ENCODE measurements at places on chromosomes 1 and 21.

DNA sequence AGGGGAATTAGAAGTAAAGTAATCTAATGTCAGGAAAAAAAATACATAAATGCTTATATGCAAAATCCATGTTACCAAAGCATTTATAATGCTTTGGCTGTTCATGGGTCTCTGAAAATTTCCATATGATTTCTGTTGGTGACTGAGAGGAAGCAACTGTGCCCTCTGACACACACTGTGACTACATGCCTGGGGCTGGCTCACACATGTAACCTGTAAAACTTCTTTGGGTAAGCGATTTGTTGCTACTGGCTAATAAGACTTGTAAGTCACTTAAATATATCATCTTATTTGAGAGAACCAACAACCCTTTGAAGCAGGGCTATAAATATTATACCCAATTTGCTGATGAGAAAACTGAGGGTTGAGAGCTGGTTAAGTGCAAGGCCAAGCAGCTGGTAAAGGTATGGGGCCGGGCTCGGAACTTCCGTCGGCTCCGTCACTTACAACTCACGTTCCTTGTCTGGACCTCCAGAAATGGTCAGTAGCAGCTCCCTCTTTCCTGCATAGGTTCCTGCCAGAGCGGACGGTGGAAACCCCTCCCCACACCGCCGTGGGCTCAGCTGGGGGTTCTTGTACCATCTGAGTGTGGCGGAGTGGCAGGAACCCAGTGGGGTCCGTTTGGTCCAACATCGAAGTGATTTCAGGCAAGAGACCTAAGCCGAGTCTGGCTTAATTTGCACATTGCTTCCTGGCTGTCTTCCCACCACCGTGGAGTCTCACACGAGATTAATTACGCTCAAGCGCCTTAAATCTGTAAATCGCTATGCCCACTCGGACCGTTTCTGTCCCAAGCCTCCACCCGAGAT is 714 bp downstream of the DFFA start:
- DNase-seq = no peak

DNA sequence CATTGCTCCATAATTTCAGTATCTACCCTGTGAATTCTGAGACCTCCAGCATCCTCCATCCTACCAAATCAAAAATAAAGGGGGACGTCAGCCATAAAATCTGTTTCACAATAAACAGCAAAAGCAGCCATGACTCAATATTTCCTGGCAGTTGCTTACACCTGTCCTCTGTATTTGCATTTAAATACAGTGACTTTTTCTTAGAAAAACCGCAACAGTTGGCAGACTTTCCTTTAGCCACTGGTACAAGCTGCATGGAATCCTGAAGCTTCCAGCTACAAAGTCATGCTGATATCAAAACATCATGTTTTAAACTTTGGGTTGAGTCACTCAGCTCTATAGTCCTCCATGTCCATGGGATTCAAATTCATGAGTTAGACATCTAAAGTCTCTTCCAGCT is 278.0 kb upstream of the KAZN start:
- no peak for DNase-seq

GRCh38 chr1:3672971-3673361 is 20.6 kb downstream of the TP73 start:
- DNase-seq = no peak

DNA sequence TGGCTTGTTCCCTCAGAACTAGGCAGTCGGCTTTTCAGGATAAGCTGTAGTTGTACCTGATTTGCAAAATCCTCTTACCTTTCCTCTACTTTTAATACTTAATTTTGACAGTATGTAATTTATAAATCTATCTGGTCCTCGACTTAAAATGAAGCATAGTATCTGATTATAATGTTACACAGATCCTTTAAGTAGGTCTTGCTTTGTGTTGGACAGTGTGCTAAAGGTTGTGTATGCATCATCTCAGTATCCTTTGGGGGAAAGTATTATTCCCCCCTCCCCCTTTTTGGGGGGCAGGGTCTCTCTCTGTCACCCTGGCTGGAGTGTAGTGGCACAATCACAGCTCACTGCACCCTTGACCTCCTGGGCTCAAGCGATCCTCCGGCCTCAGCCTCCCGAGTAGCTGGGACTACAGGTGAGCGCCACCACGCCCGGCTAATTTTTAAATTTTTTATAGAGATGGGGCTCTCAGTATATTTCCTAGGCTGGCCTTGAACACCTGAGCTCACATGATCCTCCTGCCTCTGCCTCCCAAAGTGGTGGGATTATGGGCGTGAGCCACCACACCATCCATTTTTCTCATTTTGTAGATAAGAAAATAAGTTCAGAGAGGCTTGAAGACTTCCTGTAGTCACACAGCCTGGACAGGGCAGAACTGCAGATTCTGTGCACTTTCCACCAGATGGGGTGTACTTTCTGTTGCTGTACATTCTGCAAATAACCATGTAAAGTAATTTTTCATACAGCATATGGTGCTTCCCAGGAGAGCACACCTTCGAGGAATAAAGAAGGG is 791 bp upstream of the STX6 start:
- DNase-seq = no peak

- no peak for DNase-seq
Observed at GRCh38 chr21:38468989-38469388, 29.3 kb downstream of the ERG start.

DNA sequence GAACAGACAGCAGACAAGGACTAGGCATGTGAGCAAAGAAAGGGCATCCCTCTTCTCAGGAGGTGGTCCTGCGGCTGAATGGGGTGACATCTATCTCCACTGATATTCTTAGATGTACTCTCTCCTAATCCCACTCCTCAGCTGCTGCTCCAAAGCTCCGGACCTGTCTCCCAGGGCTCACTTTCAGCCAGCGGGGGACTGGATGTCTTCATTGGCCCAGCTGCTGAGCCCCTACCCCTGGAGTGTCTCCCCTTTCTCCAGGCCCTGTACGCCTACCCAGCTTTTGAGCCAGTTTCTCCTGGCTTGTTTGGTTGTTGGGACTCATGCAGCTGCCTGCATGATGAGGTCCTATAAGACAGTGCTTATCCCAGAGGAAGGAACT is 28.8 kb upstream of the CSF1 start:
- no peak for DNase-seq
